Mucosa of descending colon (tissue), 3 donors: ENCODE measurements at places on chromosomes 16 and 17. TPM values are rescaled to one million over a fixed set of nuclear protein-coding genes. Genes with fewer than 3 reads are reported as not detected.

DNA sequence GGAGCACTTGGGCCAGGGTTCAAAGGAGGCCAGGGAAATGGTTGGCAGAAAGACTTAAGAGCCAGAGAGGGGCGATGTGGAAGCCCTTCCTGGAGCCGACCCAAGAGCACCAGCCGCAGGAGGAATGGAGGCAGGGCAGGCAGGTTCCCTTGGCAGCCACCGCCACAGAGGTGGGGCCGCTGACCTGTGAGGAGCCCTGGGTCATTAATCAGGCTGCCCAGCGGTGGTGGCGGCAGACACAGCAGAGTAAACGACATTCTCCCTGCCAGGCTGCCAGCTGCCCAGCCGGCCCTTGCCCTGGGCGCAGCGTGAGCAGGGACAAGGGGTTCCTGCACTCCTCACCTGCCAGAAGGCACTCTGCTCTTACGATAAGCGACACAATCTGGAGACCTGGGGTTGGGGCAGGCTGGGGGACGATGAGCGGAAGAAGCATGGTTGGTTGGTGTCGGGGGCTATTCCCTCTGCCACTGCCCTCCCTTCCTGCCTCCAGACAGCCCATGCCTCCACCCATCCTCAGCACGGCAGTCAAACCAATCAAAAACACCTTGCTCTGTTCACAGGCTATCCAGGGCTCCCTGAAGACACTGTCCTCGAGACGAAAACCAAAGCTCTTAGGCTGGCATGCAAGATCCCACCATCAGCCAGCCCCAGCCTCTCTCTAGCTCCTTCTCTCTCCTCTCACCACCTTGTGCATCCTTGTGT lies 40.9 kb downstream of the PLXDC1 start:
- no peak for DNase-seq

DNA sequence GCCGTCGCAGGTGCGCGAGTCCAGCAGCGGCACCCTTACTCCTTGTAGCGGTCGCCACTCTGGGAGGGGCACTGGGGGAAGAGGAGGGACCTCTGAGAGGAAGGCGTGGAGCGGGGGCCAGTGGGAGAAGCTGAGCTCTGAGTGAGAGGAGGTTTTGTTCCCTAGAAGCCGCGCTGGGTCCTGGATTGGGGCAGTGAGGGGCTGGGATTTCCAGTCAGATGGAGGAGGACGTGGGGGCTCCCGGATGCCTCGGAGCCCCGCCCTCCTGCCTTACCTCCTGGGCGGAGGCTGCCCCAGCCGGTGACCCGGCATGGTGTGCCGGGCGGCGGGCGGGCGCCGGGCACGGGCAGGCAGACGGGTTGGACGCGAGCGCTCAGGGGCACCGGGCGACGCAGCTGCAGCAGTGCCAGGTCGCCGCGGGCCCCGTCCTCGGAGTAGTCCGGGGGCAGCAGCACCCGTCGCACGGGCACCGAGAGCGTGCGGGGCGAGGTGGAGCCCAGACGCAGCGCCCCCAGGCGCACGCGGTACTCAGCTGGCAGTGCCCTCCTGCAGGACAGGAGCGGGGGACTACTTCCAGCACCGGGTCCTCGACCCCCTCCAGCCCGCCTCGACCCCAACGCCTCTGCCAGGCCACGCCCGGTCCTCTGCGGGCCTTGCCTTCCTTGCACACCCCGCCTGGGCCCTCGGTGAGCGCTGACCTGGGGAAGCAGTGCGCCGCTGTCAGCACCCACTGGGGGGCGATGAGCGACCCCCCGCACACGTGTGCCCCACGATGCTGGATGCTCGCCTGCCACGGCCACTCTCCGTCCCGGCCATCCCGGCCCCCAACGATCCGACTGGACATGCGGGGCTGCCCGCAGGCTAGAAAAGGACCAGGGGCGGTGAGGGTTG lies 2.0 kb downstream of the PRSS33 start:
- DNase-seq = peak; percentile 60

DNA sequence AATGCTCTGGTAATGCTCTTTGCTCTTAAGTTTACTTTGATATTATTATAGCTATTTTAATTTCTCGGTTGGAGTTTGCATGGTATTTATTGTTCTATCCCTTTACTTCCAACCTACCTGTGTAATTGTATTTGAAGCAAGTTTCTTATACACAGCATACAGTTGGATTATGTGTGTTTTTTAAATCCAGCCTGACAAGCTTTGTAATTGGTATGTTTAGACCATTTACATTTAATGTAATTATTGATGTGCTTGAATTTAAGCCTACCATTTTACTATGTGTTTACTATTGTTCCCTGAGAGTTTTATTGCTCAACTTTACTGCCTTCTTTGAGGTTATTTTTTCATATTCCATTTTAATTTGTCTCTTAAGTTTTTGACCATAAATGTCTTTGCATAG lies 35.7 kb downstream of the ACSF3 start:
- no peak for DNase-seq

DNA sequence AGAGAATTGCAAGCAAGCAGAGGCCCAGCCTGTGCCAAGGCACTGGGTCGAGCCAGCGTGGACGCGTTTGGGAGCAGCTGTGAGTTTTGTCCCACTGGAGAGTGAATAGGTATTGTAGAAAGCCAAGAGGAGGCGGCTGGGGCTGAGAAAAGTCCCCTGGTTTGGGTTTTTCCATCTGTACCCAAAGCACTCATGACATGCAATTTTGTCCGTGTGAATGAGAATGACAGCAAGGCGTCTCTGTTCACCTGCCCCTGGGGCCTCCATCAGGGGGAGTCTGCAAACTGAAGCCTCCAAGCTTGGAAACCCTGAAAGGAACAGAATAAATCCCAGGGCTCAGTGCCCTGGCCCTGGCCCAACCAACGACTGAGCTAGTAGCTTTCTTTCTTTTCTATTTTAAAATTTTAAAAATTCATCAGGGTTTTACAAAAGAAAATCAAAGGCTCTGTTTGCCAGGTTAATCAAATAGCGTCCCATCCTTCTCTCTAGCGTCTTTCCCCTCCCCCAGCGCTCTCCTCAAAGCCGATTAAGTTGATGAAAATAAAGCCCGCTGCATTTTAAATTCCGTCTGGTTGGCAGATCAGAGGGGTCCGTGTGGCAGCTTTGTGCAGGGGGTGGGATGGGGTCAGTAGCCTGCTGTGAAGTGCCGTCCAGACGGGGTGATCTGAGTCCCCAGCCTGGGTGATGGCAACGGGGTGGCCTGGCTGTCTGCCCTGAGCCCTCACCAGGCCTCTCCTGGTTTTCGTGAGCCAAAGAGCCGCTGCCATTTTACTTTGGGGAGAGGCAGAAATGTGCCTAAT lies 171.0 kb downstream of the KATNIP start:
- no peak for DNase-seq

GRCh38 chr17:59641799-59642484 lies 22.2 kb downstream of the CLTC start:
- no peak for DNase-seq

DNA sequence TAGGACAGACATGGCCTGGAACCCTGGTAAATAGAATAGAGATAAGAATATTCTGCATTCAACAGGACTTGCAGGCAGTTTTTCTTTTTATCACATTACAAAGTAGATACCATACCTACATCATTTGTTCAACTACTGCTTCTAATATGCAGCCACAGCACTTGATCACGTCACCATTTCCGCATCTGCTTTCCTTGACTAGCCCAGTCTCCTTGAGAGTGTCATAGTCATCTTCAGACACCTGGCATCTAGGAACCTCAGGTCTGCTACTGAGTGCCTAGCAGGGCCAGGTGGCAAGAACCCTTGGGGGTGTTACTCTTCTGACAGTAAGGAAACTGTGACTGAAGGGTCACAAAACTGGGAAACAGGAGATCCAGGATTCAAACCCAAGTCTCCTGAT lies 93.2 kb upstream of the TOB1 start:
- no peak for DNase-seq

The TBX6 gene
- total RNA-seq = 0.90 TPM
